OCI-LY7 (cell line): ENCODE measurements at places on chromosomes 11 and 22.

- DNase-seq, result no peak
These were observed 1342.7 kb upstream of the TENM4 start for GRCh38 chr11:80783561-80783960.

- DNase-seq, result no peak
These were observed 163.9 kb downstream of the TRIM29 start for GRCh38 chr11:119974051-119974450.

GRCh38 chr11:108835624-108836023, 170.8 kb downstream of the DDX10 start:
- DNase-seq, result no peak

- DNase-seq, result peak; percentile 52
These were observed 525 bp downstream of the DGCR2 start for GRCh38 chr22:19121631-19122142.

- DNase-seq, result no peak
These were observed 9.1 kb upstream of the SYT7 start for GRCh38 chr11:61589961-61590360.

DNA sequence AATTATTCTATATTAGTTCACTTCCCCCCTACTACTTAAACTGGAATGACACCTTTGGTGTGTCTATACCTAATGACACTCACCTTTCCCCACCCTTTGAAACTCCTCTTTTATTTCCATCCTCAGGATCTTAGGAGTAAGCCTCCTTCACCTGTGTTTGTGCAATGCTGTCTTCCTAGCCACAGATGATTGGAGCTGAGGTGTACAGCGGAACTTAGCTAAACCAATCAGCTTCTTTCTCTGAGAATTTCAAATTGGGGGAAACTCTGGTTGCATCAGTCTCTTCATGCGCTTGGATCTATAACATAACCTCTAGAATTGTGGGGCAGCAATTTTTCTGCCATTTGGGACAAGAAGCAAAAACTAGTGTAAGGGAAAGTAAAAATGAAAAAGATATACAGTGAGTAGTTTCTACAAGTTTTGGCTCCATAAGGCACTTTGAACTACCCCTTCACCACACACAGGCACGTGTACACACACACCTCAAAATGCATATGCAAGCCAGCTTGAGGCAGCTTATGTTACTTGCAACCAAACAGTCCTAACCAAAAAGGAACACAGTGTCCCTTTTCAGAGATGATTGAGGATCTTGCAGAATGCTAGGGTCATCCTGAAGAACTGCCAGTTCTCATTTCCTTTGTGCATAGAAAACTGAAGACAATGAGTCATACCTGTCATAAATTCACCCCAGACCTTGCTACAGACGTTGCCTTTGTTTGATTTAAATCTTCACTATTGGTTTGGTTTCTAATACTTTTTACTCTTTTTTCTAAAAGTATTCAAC, 36.0 kb upstream of the LDLRAD3 start:
- DNase-seq, result no peak

DNA sequence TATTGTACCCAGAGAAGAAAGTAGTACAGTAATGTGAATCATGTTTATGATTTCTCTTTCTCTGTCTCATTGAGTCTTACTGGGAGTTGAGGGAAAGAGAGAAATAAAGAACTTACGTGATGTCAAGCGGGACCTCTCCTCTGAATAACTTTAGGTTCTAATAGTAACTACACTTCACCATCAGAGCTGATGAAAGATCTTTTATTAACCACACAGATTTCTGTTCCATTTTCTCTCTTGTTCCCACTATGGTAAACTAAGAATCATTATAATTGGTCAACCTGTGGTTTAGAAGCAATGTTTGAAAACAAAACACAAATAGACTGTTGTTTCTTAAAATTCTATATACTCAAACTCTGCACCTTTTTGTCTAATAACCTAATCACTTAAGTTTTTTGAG, 142.3 kb downstream of the ELP4 start:
- no peak for DNase-seq

- no peak for DNase-seq
These were observed 31.8 kb upstream of the FBLN1 start for GRCh38 chr22:45470871-45471270.

GRCh38 chr11:111427471-111427912, 48.4 kb upstream of the POU2AF1 start:
- no peak for DNase-seq

- peak; percentile 57 for DNase-seq
These were observed 643 bp downstream of the TIGD3 start for GRCh38 chr11:65355013-65355775.

DNA sequence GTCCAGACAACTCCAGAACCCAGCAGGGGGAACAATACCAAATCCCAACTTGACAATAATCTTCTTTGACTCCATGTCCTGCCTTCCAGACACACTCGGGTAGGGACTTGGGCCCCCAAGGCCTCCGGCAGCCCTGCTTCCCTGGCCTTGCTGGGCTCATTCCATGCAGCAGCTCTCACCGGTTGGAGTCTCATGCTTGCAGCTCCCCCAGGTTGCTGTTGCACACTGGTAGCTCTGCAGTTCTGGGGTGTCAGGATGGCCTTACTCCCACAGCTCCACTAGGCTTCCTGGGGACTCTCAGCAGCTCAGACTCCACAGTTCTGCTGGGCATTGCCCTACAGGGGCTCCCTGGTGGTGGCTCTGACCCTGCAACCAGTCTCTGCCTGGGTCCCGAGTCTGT, 42.8 kb downstream of the ST3GAL4 start:
- DNase-seq, result no peak
